ENCODE measurements at places on chromosomes 5 and 9.
A peak's percentile ranks its signal among the peaks of the same experiment; 100 is the strongest.

GRCh38 chr5:142405814-142406395 is 81.1 kb upstream of the SPRY4 start:
- no peak for DNase-seq
- H3K27me3 ChIP-seq = no peaks in the 10 kb centered on the region
- no peak overlapping the region for H3K27ac ChIP-seq
- H3K4me1 ChIP-seq = peaks cover 21% of the 10 kb centered on the region
- H3K36me3 ChIP-seq = no peaks in the 10 kb centered on the region

DNA sequence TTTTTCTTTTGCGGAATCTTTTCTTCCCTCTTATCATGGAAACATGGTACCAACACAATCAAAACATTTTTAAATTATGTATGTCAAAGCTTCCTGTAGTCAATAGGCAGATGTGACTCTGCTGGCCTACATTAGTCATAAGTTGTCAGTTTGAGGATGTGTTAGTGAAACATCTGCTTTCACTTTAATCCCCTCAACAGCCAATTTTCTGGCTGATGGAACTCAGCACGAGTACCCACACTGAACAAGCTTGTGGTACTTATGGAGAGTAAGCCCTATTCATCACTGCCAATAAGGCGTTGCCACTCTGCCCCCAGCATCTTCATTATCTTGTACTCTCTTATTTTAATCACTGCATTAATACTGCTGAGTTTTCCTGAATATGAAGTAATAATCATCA is 1034.4 kb downstream of the CDH9 start:
- H3K27ac ChIP-seq = no peak overlapping the region
- H3K4me1 ChIP-seq = no peaks in the 10 kb centered on the region
- no peaks in the 10 kb centered on the region for H3K36me3 ChIP-seq
- DNase-seq = no peak
- H3K27me3 ChIP-seq = no peaks in the 10 kb centered on the region

GRCh38 chr9:110088099-110088498 is 119.9 kb downstream of the C9orf152 start:
- no peaks in the 10 kb centered on the region for H3K27me3 ChIP-seq
- H3K36me3 ChIP-seq = no peaks in the 10 kb centered on the region
- no peak for DNase-seq
- peaks cover 19% of the 10 kb centered on the region for H3K4me1 ChIP-seq
- no peak overlapping the region for H3K27ac ChIP-seq

DNA sequence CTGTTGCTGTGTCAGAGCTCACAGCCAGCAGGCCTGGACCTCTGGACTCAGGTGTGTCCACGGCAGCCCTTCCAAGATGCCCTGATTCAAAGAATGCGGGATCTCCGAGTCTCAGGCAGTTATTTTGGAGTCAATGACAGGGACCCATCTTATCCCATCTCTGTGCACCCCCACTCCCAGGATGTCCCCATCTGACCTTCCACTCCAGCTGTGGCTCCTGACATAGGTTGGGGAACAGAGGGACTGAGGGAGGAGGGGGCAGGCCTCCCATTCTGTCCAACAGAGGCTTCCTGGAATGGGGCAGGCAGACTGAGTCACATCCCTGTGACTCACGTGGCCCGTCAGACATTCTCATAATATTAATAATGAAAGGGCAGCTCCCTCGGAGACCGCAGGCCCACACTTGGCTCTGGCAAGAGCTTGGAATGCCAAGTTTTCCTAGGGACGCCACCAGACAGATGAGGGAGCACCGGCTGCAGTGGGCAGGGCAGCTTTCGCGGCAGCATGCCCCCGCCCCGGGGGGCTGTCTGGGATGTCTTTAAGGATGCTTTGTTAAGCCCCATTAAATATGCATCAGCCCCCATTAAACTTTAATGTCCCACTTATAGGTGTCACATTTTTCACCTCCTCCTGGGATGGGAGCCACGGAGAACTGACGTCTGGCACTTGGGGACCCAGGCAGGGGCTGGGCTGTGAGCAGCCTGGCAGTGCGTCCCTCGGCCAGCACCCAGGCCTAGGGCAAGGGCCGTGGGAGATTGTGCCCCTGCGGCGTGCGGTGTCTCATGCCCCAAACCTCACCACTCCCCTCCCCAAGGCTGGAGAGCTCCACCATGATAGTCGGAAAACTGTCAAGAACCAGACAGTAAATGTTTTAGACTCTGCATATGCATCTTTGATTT is 23.6 kb upstream of the FIBCD1 start:
- no peak overlapping the region for H3K27ac ChIP-seq
- H3K4me1 ChIP-seq = peaks cover 12% of the 10 kb centered on the region
- no peaks in the 10 kb centered on the region for H3K36me3 ChIP-seq

GRCh38 chr5:157273131-157273556 is 7.2 kb downstream of the CYFIP2 start:
- no peaks in the 10 kb centered on the region for H3K36me3 ChIP-seq
- DNase-seq = no peak
- H3K4me3 ChIP-seq = no peak overlapping the region

DNA sequence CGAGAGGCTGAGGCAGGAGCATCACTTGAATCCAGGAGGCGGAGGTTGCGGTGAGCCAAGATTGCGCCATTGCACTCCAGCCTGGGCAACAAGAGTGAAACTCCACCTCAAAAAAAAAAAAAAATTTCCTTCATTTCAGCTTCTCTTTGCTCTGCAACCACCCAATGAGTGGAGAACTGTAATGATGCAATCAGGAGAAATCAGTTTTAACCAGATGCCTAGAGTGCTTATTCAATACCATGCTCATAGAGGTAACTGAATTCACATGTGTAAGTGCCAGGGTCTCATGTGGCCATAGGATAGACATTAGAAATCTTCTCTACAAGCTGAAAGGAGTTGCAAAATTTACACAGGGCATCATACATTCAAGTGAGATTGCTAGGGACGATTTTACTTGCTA is 70.6 kb downstream of the HMHB1 start:
- no peak overlapping the region for H3K4me3 ChIP-seq
- no peaks in the 10 kb centered on the region for H3K36me3 ChIP-seq
- H3K27me3 ChIP-seq = no peaks in the 10 kb centered on the region

- H3K27me3 ChIP-seq = no peaks in the 10 kb centered on the region
- peak; percentile 38 for DNase-seq
- H3K4me3 ChIP-seq = no peak overlapping the region
- H3K27ac ChIP-seq = no peak overlapping the region
Observed at GRCh38 chr5:6780802-6781391, 67.7 kb downstream of the TENT4A start.

DNA sequence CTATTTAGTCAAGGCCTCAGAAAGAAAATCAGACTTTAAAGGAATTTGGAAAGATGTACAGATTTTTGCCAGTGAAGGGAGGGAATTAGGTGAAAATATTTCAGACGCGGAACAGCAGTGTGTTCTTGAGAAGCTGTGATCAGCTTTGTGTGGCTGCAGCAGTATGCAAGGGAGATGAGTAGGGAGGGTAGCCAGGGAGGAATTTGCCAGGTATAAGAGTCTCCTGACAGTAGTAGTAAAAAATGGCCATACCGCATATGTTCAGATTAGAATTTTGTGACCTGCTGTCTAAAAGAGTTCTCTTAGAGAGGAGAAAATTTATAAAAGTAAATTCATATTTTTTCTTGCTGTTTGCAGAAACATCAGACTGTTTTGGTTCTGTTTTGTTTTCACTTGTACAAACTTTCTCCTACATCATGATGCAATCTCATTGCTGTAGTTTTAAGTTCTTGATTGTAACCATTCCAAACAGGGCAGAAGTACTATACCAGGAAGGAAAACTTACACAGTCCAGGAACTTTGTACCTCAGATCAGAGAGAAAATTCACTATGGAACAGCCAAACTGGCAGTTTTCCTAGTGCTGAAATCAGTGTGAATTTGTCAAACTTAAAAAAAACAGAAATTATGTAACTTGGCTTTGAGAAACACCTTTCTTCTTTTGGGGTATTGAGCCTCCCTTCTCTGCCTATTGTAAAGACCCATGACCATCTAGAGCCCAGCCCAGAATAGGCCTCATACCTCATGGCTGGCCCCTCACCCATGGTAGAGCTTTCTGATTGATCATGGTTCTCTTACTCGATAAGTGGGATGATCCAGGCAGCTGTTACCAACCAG is 78.4 kb upstream of the NR3C1 start:
- H3K4me1 ChIP-seq = no peaks in the 10 kb centered on the region
- H3K36me3 ChIP-seq = no peaks in the 10 kb centered on the region
- no peak overlapping the region for H3K4me3 ChIP-seq
- no peaks in the 10 kb centered on the region for H3K27me3 ChIP-seq
- DNase-seq = no peak

Measured in HCT116 (cell line).